ENCODE measurements at places on chromosomes 6 and 20. TPM values are rescaled to one million over a fixed set of nuclear protein-coding genes. Genes with fewer than 3 reads are reported as not detected.

Gene DPPA5
- total RNA-seq = not detected

Gene GTF2H4
- 17.1 TPM for total RNA-seq

Gene AGER
- 1.2 TPM for total RNA-seq

Gene BHLHE23
- not detected for total RNA-seq

Gene CTAGE9
- total RNA-seq = not detected

Gene PRND
- not detected for total RNA-seq

Gene COL12A1
- total RNA-seq = 4.5 TPM

Gene ZNF343
- total RNA-seq = 12.8 TPM

Gene MPIG6B
- not detected for total RNA-seq

All from A549 treated with Hydrocortisone at 1 μM for 4 hours (cell line).